ENCODE measurements at places on chromosomes 11 and 22. TPM values are rescaled to one million over a fixed set of nuclear protein-coding genes. Genes with fewer than 3 reads are reported as not detected.

The OR52I1 gene
- 0.03 TPM for polyA plus RNA-seq

The PNPLA3 gene
- polyA plus RNA-seq = 1.3 TPM

The KRTAP5-9 gene
- 0.45 TPM for polyA plus RNA-seq

The MMP3 gene
- polyA plus RNA-seq = 0.19 TPM

The KRTAP5-1 gene
- 3.0 TPM for polyA plus RNA-seq

The CTSW gene
- polyA plus RNA-seq = 2.4 TPM

The LIF gene
- polyA plus RNA-seq = 27.6 TPM

The IGLL1 gene
- polyA plus RNA-seq = 0.60 TPM

The NRXN2 gene
- 13.8 TPM for polyA plus RNA-seq

The ACER3 gene
- 9.4 TPM for polyA plus RNA-seq

The YIF1A gene
- 102 TPM for polyA plus RNA-seq

The MS4A6A gene
- 53.8 TPM for polyA plus RNA-seq

The P2RY6 gene
- polyA plus RNA-seq = 19.9 TPM

DNA sequence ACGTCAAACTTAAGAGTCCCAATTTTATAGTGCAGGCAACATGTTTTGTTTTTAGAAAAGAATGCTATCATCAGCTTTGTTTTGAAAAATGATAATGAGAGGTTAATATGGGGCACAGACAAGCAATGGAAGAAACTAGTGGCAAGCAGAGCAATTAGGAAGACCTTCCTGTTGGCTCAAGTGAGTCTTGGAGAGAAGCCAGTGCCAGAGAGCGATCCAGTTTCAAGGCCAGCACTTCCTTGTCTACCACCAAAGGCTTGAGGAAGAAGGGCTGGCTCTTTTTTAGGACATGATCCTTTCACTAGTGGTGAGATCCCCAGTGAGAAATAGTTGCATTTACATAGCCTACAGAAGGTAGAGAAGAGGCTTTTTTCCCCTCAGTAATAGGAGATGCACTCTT lies 1340.7 kb downstream of the LRRC4C start:
- no peak for DNase-seq

GRCh38 chr11:67466367-67466766 lies 2.7 kb downstream of the TMEM134 start:
- no peak for DNase-seq

DNA sequence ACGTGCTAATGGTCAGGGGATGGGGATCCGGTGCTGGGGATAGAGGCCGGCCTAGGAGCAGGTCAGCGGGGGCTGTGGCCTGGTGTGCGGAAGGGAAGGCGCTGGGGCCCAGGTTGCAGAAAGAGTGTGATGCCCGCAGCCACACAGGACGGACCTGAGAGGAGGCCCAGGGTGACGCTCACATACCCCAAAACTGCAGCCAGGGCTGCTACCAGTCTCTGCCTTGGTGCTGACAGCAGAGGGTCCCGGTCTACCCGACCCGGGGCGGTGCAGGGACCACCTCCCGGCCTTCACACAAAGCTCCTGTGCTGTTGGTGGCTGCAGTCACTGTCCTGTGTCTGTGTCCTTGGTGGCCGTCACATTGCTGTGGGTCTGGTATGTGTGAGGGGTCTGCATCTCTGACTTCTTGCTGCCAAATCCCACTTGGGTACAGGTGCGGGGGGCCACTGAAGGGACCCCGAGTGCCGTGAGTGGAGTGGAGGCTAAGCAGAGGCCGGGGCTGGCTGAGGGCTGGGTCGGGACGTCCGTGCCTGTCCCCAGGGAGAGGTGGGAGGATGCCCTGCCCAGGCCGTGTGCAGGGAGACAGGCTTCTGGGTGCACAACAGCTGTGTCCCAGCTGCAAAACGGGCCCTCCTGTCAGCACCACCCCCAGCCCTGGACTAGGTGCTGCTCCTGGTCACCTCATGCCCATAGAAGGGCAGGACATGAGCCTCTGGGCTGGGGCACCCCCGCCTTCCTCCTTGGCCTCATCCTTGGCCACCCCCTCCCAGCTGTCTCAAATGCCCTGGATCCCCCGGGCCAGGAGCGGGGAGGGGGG lies 1.5 kb downstream of the LSP1 start:
- DNase-seq = no peak

DNA sequence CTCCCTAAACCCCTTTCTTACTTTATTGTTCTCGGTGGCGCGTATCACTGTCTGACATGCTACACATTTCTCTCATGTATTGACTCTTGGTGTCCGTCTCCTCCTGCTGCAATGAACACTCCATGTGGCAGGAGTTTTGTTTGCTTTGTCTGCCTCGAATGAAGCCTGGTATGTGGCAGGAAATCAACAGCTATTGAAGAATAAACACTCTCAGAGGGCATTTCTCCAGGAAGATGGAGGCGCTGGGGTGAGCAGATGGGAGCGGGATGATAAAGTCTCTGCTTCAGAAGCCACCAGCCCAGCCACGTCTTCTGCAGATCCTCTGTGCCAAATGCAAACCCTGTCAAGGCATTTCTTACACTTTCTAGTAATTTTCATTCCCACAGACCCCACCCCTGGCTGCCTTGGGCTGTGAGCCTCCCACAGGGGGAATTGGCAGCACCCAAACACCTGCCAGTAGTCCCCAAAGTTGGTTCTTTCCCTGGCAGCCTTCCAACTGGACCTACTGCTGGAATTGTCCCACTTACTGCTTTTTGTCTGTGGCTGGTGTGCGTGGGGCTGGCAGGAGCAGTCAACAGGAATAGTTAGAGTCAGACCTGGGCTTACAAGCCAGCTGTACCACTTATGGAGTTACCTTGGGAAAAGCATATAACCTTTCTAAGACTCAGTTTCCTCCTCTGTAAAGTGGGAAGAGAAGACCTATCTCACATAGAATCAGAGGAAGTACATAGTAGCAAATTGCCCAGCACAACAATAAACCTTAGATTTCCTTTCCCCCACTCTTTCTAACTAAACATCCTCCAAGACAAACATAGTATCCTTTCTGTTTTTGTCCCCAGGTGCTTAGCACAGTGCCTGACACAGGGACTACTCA lies 13.3 kb upstream of the IL10RA start:
- DNase-seq = no peak

DNA sequence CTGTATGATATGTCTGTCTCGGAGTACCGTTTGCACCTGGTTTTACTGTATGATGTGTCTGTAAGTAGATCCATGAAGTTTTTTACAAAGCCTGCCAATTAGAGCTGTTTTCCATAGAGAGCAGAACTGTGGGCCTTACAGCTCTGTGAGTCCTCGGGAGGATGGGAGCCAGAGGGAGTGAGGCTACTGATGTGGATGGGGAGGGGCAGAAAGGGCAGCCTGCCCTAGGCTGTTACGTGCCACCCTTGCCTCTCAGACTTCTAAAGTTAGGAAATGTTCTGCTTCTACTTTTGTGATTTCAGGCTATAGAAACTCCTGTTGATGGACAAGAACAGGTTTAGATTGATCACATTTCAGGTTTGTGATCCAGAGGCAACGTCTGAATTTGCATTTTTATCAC lies 105.2 kb downstream of the PPP6R3 start:
- no peak for DNase-seq

- DNase-seq = no peak
Observed at GRCh38 chr11:62885137-62885750, 4.5 kb downstream of the SLC3A2 start.

DNA sequence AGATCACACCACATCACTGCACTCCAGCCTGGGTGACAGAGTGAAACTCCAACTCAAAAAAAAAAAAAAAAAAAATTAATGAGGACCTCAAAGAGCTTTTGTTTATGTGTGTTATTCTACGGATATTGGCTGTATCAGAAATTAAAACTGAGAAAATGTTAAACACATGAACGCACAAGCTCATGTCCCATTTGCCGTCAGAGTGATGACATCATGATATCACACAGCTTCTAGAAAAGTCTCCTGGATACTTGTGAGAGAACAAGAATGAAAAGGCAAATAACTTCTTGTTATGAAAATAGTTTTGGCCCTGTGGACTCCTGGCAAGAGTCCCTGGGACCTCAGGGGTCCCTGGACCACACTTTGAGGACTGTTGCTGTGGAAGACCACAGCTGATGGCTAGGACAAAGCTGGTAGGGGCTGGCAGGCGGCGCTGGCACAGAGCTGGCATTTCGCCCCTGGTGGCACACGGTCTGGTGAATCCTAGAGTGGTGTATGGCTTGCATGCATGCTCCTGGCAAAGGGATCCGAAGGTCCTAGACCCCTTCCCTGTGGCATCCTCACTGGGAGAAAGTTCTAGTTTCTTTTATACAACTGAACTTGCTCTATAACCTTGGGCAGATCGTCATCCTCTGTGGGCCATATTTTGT lies 73.7 kb downstream of the NAT10 start:
- no peak for DNase-seq

DNA sequence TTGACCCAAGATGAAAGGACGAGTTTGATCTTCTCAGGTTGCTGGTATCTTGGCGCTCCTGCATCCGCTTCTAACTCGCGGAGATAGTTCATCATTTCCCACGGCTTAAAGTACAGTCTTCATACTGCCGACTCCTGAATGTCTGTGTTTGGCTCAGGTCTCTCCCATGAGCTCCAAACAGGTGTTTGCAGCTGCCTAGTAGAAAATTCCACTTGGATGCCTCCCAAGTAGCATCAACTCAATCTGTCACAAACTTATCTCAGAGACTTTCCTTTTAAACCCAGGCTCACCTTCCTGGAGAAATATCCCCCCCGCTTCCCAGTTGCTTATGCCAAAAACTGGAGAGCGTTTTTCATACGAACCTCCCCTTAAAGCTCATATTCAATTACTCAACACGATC lies 986.5 kb downstream of the TBC1D22A start:
- no peak for DNase-seq

- DNase-seq = no peak
Observed at GRCh38 chr11:44199298-44199697, 103.8 kb downstream of the EXT2 start.

- no peak for DNase-seq
Observed at GRCh38 chr11:8067567-8067928, 13.5 kb upstream of the TUB start.

- no peak for DNase-seq
Observed at GRCh38 chr22:47377926-47378560, 615.6 kb downstream of the TBC1D22A start.

- DNase-seq = no peak
Observed at GRCh38 chr22:25403284-25403810, 161.1 kb upstream of the GRK3 start.

DNA sequence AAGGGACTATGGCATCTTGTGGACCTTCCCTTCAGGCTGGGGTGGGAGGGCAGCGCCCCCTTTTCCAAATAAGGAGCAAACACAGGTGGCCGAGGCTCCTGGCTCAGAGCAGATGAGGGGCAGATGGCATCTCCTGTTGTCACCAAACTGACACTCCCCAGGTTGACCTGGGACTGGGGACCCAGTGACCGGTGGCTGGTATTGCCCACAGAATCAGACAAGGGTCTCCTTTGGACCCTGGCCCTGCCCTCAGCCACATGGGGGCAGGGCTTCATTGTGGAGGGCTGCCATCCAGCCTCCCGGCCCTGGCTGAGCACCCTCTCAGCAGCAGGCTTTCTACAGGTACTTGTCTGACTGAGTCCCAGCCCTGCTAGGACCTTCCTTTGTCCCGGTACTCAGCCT lies 842 bp upstream of the SIGIRR start:
- no peak for DNase-seq

- no peak for DNase-seq
Observed at GRCh38 chr11:113376156-113376555, 11.4 kb upstream of the ANKK1 start.

DNA sequence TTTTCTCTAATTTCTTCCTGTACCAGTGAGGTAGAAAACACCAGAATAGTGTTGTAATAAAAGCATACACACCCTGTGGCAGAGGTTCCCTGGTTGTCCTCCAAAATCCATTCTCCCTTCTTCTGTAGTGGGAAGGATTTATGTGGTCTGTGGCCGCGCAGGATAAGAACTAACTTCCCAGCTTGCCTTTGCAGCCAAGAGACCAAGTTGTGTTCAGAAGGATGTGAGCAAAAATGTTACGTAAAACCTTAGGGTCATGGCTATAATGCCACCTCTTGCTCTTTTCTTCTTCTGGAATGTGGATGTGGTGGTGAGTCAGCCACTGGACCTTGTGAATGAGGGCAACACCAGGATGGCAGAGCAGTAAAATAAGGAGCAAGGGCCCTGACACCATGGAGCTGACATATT lies 28.4 kb downstream of the CCDC90B start:
- DNase-seq = peak; percentile 34

DNA sequence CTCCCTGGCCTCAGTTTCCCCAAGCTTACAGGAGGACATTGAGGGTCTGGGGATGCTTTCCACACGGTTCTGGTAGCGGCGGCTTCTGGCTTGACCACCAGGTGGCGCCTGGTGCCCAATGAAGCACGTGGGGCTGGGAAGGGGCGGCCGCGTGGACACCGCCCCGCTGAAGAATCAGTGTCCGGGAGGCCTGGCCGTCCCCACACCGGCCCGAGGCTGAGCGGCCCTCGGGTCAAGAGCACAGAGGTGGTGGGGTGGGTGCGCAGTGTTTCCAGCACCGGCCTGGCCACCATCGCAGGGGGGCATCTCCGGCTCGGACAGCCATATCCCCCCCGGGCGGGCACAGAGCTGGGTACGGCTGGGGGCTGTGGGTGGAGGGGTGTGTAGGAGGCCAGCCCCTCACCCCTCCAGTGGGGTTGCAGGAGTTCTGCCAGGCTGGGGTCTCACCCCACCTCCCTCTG lies 27.8 kb upstream of the PPARA start:
- peak; percentile 45 for DNase-seq

DNA sequence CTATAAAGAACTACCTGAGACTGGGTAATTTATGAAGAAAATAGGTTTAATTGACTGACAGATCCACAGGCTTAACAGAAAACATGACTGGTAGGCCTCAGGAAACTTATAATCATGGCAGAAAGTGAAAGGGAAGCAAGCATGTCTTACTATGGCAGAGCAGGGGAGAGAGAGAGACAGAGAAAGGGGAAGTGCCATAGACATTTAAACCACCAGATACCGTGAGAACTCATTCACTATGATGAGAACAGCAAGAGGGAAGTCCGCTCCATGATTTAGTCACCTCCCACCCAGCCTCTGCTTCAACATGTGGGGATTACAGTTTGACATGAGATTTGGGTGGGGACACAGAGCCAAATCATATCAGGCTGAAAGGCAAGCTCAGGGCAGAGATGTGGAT lies 327.1 kb upstream of the DDI1 start:
- DNase-seq = no peak

DNA sequence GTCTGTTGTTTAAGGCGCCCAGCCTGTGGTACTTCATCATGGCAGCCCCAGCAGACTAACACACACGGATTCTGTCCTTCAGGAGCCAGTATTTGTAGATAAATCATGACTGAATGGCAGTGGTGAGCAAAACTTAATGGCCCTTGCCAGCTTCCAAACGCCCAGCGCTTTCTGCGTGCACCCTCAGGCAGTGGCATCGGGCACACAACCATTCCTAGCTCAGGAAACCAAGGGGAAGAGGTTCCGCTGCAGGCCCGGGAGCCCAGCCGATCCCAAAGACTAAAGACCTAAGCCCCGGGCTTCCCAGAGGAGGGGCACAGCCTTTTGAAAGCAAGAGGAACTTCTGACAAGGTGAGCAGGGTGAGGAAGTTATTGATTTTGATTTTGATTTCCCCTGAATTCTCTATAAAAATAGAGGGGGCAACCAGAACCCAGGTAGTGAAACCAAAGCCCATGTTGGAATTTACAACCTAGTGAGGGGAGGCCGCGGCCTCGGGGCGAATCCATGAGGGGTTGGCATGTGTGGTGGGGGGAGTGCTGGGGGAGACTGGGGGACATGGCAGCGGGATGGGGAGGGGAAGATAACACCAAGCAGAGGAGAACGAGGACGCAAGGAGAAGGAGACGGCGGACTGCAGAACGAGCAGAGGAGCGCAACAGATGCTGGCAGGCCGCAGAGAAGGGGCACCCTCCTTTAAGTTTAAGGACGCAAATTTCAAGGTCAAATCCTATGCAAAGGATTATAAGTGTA lies 79.9 kb upstream of the SEPTIN5 start:
- no peak for DNase-seq

- no peak for DNase-seq
Observed at GRCh38 chr11:80331694-80332093, 890.9 kb upstream of the TENM4 start.

GRCh38 chr22:33221568-33221967 lies 163.4 kb upstream of the SYN3 start:
- no peak for DNase-seq

All from large intestine (tissue), 12 donors.